ENCODE measurements at places on chromosomes 3 and 15. TPM values are rescaled to one million over a fixed set of nuclear protein-coding genes. Genes with fewer than 3 reads are reported as not detected.
A peak's percentile ranks its signal among the peaks of the same experiment; 100 is the strongest.

Gene ST3GAL6
- 2.2 TPM for total RNA-seq

Gene HES1
- total RNA-seq: 89.9 TPM

Gene CLEC3B
- 6.0 TPM for total RNA-seq

DNA sequence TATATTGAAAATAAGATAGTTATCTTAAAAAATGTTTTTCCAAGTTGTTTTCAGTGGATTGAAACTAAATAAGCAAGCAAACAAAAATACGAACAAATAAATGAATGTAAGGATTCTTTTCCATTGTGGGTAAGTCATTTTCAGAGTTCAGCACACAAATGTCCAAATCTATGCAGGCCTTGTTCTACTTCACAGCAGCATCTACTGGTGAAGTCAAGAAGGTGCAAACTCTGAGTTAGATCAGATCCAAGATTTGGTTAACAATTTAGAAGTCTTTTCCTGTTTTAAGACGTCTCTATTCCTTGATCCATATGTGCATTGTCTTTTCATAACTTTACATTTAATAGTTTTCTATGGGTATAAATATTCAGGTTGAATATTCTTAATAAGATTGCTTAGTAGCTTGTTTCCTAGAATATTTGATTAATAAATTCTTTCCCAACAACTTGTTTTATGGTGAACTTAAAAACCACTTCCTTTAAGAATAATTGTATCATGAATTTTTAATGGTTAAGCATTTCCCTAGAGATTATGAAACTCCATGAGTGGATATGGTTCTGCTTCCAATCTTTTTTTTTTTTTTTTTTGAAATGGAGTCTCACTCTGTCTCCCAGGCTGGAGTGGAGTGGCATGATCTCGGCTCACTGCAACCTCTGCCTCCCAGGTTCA is 10.5 kb downstream of the PTX3 start:
- no peak overlapping the region for H3K4me3 ChIP-seq
- DNase-seq: no peak
- H3K27ac ChIP-seq: no peak overlapping the region
- H3K36me3 ChIP-seq: no peaks in the 10 kb centered on the region
- H3K27me3 ChIP-seq: no peaks in the 10 kb centered on the region

DNA sequence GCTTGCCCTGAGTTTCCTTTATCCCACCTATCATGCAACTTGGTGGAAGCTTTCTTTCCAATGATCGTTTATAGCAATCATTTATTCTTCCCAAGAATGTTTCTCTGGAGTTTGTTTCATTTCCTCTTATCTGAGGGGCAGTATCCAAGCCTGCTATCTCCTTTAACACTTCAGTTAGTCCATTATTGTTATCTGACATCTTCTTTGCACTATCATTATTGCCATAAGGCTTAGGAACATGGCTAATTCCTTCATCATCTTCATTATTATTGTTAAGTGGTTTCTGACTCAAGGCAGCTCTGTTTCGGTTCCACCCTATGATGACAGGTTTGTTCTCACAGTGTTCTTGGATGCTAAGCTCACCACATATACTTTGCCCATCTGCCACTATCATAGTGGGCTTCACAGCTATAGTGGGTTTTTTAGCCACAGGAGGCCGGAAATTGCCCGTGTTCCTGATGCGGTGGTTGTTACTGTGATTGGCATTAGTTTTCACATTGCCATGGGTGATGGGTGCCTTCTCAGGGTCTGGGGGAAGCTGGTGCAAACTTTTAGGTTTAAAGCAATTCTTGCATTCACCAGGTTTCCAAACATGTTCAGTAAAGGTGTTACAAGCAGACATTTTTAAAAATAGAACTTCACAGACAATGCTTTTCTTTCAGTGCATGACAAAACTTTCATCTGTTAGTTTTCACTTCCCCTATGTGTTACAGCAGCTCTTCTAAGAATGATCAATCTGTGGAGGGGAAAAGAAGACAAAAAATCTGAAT is 110.6 kb upstream of the TSPAN3 start:
- peaks cover 49% of the 10 kb centered on the region for H3K4me1 ChIP-seq
- H3K36me3 ChIP-seq: no peaks in the 10 kb centered on the region
- H3K4me3 ChIP-seq: no peak overlapping the region
- no peaks in the 10 kb centered on the region for H3K27me3 ChIP-seq
- no peak for DNase-seq

GRCh38 chr3:32818970-32819511 is 1.2 kb downstream of the TRIM71 start:
- no peaks in the 10 kb centered on the region for H3K36me3 ChIP-seq
- no peak for DNase-seq
- peaks cover 21% of the 10 kb centered on the region for H3K4me1 ChIP-seq
- peaks cover 94% of the 10 kb centered on the region for H3K27me3 ChIP-seq
- H3K27ac ChIP-seq: no peak overlapping the region
- no peak overlapping the region for H3K4me3 ChIP-seq

- no peaks in the 10 kb centered on the region for H3K36me3 ChIP-seq
- no peaks in the 10 kb centered on the region for H3K27me3 ChIP-seq
- H3K4me1 ChIP-seq: no peaks in the 10 kb centered on the region
- no peak for DNase-seq
- H3K27ac ChIP-seq: no peak overlapping the region
Measured at GRCh38 chr15:54033869-54034458, 55.7 kb downstream of the UNC13C start.

GRCh38 chr3:187368251-187369088 is at the start of gene RTP4:
RTP4 (plus strand) TSS chr3:187368385; CDS start chr3:187368442, 57 bp downstream.
- H3K27me3 ChIP-seq: no peaks in the 10 kb centered on the region
- H3K36me3 ChIP-seq: no peaks in the 10 kb centered on the region
- H3K4me3 ChIP-seq: peak within 1 kb of the TSS; percentile 71
- H3K27ac ChIP-seq: peak within 1 kb of the TSS; percentile 86
- DNase-seq: no peak

- H3K4me3 ChIP-seq: no peak overlapping the region
- no peaks in the 10 kb centered on the region for H3K36me3 ChIP-seq
- no peak for DNase-seq
- no peaks in the 10 kb centered on the region for H3K4me1 ChIP-seq
- H3K27ac ChIP-seq: no peak overlapping the region
Measured at GRCh38 chr3:146431240-146431639, 38.1 kb downstream of the PLSCR2 start.

DNA sequence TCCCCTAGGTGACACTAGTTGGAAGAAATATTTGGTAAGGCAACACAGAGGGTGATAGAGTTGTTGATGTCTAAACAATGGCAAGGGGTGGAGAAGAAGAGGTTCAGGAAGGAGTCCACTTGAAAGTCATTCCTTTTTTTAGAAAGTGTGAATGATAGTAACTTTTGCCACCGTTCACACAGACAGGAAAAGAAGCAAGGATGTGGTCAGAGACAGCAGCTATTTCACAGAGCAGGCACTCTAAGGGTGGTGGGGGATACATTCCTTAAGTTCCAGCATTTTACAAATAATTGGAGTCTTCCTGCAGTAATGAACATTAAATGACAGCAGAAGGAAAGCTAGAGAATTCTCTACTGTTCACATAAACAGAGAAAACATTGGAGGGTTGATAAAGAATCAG is 75.4 kb upstream of the ZNF385D start:
- no peak for DNase-seq
- H3K36me3 ChIP-seq: no peaks in the 10 kb centered on the region
- H3K4me1 ChIP-seq: no peaks in the 10 kb centered on the region
- no peaks in the 10 kb centered on the region for H3K27me3 ChIP-seq

DNA sequence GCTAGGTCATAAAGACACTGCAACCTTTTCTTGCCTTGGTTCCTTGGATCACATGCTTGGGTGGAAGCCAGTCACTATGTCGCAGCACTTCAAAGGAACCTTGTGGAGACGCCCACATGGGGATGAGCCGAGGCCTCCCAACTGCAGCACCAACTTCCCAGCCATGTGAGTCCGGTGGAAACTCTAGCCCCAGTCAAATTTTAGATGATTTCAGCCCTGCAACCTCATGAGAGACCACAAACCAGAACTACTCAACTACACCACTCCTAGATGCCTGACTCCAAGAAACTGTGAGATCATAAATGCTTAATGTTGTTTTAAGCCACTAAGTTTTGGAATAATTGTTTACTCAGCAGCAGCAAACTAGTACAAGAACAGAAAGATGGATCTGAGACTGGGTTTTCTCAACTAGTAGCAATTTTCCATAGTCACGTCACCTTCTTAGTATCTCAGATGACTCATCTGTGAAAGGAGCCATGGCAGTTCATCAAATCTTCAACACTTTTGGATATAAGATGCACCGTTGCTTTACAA is 86.5 kb downstream of the MB21D2 start:
- peak overlapping the region; percentile 67 for H3K27ac ChIP-seq
- no peak overlapping the region for H3K4me3 ChIP-seq
- no peaks in the 10 kb centered on the region for H3K36me3 ChIP-seq

DNA sequence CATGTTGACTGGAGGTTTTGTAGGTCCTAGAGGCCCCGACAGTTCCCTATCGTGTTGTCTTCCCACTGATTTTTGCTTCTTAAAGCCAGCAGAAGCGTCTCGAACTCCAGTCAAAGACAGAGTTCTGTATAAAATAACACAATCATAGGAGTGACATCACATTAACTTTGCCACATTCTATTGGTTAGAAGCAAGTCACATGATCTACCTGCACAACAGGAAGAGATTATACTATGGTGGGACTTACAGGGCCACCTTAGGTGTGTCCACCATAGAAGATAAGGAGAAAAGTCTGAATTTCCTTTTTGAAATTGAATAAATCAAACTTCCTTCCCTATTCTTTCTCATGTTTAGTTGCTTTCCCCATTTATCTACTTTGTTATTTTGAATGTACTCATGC is 365.5 kb downstream of the GRM7 start:
- DNase-seq: no peak
- H3K4me1 ChIP-seq: no peaks in the 10 kb centered on the region
- no peak overlapping the region for H3K27ac ChIP-seq
- no peak overlapping the region for H3K4me3 ChIP-seq
- no peaks in the 10 kb centered on the region for H3K27me3 ChIP-seq
- no peaks in the 10 kb centered on the region for H3K36me3 ChIP-seq

- H3K4me1 ChIP-seq: no peaks in the 10 kb centered on the region
- H3K27ac ChIP-seq: no peak overlapping the region
- H3K27me3 ChIP-seq: no peaks in the 10 kb centered on the region
- no peak overlapping the region for H3K4me3 ChIP-seq
Measured at GRCh38 chr15:37394402-37395099, 294.2 kb upstream of the MEIS2 start.

- H3K4me3 ChIP-seq: no peak overlapping the region
- DNase-seq: no peak
- no peaks in the 10 kb centered on the region for H3K27me3 ChIP-seq
- no peaks in the 10 kb centered on the region for H3K4me1 ChIP-seq
Measured at GRCh38 chr3:158465074-158465473, 105.9 kb upstream of the MLF1 start.

DNA sequence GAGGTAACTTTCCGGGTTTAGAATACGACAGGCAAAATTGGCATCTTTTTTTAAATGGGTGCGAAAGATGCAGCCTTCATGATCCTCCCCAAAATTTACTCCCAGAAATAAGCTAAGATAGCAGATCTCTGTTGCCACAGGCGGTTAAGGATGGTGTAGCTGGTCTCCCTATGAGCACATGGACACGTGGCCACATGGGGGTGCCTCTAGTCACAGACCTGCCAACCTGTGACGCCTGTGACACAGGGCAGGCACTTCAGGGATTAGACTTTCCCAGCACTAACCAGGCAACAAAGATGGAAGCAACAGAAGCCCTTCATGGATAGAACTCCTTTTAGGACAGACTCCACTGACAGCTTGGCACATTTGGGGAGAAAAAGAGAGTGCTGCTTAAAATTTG is 320.3 kb downstream of the THSD4 start:
- no peak for DNase-seq
- no peaks in the 10 kb centered on the region for H3K36me3 ChIP-seq
- no peak overlapping the region for H3K4me3 ChIP-seq
- peaks cover 2% of the 10 kb centered on the region for H3K4me1 ChIP-seq
- no peak overlapping the region for H3K27ac ChIP-seq
- no peaks in the 10 kb centered on the region for H3K27me3 ChIP-seq

GRCh38 chr15:100696452-100696851 is 94.1 kb downstream of the ASB7 start:
- no peaks in the 10 kb centered on the region for H3K27me3 ChIP-seq
- no peak overlapping the region for H3K27ac ChIP-seq
- DNase-seq: no peak
- H3K4me1 ChIP-seq: no peaks in the 10 kb centered on the region

All from transverse colon (tissue), 4 donors.